8988T (cell line): ENCODE measurements at places on chromosomes 4 and X.

DNA sequence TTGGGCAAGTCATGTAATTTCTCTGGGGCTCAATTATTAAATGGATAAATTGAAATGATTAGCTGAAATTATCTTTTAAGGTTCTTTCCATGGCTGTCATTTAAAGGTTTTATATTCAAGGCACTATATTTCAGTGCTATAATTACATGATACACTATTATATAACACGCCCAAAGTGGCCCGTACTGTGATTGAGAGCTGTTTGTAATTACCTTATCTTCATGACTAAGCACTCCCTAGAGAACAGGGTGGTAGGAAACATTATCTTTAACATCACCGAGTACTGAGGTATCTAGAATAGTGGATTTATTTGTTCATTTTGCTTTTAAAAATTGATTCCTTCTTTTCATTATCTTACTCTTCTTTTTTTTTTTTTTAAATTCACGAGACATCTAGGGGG lies 79.0 kb downstream of the DIAPH2 start:
- DNase-seq, result no peak

GRCh38 chrX:71227370-71228062 lies 4.5 kb downstream of the GJB1 start:
- DNase-seq, result no peak

- no peak for DNase-seq
These were observed 7.5 kb downstream of the ASB5 start for GRCh38 chr4:176261481-176261880.

GRCh38 chr4:15162465-15163283 lies 160.4 kb downstream of the CPEB2 start:
- no peak for DNase-seq

DNA sequence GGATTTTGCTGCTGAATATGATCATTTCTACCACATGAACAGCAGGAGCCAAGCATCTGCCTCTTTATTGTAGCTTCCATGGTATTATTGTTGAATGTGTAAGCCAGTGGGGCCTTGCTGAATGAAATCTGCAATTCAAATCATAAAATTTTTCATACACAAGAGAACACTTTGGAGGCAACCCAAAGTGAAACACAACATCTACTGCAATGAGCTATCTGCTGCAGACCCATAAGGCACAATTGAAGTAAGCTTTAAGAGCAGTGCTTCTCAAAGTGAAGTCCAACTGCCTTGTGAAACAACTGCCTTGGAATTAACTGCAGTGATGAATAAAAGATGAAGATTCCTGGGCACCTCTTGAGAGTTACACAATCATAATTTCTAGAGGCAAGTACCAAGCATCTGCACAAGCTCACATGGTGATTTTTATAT lies 626.3 kb upstream of the INTU start:
- no peak for DNase-seq

GRCh38 chrX:135295944-135296305 lies 13.4 kb upstream of the ETDC start:
- no peak for DNase-seq
